ENCODE measurements at places on chromosomes 5 and 9.

DNA sequence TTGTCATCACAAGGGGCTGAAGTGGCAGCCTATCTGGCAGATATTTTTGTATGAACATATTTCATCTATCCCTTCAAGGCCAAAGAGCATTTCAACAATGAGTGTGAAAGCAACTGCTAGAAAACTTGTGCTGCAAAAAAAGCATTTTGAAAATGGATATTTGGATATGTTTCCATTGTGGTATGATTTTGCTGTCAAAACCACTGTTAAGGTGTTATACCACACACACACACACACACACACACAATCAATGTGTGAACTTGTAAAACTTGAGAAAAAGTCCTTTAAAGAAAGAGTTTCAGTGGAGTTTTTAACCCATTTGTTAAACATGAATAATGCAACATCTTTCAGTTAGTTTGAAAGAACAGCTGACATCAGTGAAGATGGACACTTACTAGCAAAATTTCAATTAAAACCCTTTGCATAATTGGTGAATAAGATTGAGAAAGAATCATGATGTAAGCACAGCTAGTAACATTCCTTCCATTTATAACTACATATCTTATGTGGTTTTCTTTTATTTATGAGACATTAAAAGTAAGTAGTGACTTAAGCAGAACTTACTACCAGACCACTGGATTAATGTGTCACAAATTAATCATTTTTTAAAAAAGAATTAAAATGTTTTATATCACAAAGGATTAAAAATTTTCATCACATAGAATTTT, 182.6 kb upstream of the GNA14 start:
- DNase-seq: no peak

GRCh38 chr5:138700581-138701362, 52.5 kb upstream of the CTNNA1 start:
- no peak for DNase-seq

- DNase-seq: no peak
Observed at GRCh38 chr9:87818308-87818707, 64.4 kb upstream of the SPATA31E1 start.

DNA sequence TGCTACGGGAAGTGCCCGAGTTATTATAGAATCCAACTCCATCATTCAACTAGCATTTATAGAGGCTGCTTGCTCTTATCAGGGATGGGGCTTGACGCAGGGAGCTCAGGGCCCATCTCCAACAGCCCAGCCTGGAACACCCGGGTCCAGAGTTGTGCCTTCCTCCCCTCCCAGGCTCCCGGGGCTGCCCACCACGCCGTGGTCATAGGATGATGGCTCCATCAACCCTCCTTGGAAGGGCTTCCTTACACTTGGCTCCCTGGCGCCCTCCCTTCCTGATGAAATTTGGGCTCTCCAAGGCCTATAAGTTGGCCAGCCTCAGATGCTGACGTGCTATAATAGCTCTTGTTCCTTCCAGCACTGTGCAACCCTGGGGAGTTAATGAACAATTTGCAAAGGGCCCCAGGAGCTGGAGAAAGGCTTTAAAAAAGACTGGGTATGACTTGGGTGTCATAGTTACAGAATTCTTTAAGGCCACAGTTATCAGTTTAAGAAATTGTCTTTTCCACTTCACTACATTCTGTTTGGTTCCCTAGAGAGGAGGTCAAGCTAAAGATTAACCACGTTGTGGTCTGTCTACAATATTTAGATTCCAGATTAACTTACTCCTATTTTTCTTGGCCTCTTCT, 42.5 kb upstream of the GADD45G start:
- DNase-seq: no peak

DNA sequence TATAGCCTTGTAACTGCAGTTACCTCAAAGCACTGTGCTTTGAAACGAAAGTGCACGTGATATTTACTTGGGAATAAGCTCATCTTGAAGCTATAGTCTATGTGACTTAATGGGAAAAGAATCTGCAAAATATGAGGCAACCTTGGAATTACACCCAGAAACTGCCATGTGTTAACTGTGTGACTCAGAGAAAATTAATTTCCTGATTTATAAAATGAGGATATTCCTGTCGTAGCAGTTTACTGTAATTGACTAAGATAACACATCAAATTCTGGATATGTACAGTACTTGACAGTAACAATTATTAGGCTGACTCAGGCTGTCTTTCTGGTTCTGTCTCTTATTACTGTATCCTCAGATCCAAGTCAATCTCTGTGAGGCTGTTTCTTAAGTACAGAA, 1079.9 kb upstream of the ACO1 start:
- DNase-seq: no peak

DNA sequence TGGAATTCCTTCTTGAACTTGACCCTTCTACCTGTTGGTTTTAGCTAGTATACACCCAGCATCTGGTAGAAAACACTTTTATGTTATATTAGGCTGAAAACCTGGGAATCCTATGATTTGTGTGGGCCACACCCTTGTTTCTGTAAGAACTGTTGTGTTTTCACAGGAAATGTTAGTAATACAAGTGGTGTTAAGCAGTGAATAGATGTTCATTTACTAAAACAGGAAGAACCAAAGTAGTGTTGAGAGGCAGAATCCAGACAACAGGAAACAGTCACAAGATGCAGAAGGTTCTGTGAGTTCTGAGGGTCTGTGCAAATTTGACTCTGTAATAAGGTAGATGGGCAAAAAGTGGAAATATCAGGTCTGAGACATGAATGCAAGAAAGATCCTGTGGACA, 73.0 kb upstream of the RAI14 start:
- no peak for DNase-seq

- no peak for DNase-seq
Observed at GRCh38 chr9:108015690-108016089, 526.1 kb upstream of the KLF4 start.

- no peak for DNase-seq
Observed at GRCh38 chr5:119313197-119313596, 42.6 kb upstream of the TNFAIP8 start.

DNA sequence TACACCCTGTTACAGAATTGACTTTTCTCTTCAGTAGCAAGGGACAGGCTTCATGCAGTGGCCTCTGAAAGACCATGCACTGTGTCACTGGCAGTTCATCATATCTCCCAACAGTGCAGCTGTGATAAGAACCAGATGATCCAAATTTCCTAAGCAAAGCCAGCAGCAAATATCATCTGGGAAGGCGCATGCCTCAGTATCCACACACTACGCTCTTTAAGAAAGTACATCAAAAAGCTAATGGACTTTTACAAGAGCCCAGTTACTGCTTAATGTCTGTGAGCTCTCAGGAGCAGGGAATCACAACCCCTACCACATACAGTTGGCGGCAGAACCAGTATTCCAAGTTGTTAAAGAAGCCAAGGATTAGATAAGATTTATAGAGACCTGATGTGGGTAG, 25.1 kb downstream of the ADAMTSL1 start:
- DNase-seq: no peak

Measured in CD4-positive, alpha-beta T cell treated with Interleukin-2 at 100 ng/mL for 4 hours (primary cell).